ENCODE measurements at places on chromosomes 2 and 18.

GRCh38 chr2:217035967-217036366, 176.1 kb upstream of the TNP1 start:
- no peak for DNase-seq

DNA sequence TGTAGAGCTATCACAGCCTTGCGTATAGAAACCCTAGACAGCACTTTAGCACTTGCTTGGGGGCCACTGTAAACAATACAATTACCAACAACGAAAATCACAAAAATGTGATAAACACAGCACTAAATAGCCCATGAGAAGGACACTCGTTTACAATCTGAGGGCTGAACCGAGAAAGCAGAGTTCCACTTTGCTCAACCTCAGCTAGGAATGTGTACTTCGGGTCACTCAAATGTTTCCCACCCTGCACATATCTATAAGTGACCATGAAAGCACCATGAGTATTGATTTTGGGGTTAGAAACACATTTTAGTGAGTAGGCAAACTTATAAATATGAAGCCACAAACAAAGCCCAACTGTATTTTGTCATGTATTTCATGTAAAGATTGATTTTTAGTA, 62.3 kb downstream of the FRZB start:
- no peak for DNase-seq

DNA sequence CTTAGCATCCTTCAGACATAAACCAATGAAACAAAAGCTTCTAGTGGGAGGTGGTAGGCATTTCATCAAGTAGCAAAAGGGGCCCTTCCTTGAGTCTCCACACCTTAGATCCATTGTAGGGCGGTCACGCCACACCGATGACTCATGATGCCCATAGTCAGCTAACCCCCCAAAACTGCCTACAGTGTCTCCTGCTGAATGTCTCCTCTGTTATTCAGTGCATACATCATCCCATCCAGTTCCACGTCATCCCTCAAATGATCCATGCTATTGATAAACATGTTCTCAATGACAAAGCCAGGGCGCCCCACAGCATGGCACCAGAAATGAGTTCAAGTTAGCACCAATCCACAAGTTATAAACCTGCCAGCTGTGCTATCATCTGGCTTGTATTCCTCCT, 57.4 kb upstream of the ACKR3 start:
- no peak for DNase-seq

- no peak for DNase-seq
Measured at GRCh38 chr18:42072407-42072806, 117.4 kb downstream of the PIK3C3 start.

GRCh38 chr2:202452744-202453143, 76.6 kb downstream of the BMPR2 start:
- DNase-seq: no peak

- DNase-seq: no peak
Measured at GRCh38 chr2:168189835-168190569, 57.4 kb downstream of the STK39 start.

DNA sequence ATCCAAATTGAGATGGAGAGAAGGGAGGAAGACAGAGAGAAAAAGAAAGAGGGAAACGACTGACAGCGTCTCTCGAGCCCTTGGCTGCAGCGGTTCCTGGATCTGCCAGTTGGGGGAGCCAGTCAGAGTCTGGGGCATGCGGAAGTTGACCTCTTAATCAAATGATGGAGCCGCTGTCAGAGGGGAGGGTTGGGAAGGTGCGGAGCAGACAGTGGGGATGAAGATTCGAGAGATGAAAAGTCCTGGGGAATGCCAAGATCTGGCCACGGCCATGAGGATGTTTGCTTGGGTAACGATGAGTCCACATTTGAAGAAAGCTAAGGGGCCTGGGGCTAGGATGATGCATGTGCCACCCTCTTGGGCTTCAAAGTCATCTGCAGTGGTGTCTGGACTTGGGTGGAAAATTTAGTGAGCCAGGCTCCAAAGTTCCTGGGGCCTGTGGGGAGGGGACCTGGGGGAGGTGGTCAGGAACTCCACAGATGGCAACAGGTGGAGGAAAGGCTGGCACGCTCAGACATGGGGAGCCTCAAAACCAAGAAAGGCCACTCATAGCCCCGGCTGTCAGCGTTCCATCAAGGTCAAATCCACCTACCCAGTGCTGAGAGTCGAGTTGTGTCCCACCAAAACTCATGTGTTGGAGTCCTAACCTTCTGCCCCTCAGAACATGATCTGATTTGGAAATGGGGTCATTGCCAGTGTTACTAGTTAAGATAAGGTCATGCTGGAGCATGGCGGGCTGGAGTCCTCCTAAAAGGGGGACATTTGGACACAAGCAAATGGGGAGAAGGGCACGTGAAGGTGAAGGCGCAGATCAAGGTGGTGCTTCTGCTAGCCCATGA, 200.1 kb downstream of the NDUFA10 start:
- no peak for DNase-seq

GRCh38 chr2:196274387-196274809, 103.0 kb upstream of the STK17B start:
- no peak for DNase-seq

DNA sequence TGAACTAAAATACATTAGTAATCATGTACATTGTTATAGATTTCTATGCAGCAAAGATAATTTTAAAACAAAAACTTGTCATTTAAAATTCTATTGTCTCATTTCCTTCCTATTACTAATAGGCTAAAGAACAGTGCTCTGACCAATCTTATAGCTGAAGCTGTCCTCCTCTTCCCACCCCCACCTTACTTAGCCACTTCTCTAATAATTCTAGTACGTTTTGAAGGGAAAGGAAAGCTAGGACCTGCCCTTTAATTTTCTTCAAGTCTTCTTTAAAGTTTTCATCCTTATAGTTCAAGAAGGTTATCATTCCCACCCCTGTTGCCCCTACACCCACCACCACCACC, 121.6 kb downstream of the RBMS1 start:
- no peak for DNase-seq

DNA sequence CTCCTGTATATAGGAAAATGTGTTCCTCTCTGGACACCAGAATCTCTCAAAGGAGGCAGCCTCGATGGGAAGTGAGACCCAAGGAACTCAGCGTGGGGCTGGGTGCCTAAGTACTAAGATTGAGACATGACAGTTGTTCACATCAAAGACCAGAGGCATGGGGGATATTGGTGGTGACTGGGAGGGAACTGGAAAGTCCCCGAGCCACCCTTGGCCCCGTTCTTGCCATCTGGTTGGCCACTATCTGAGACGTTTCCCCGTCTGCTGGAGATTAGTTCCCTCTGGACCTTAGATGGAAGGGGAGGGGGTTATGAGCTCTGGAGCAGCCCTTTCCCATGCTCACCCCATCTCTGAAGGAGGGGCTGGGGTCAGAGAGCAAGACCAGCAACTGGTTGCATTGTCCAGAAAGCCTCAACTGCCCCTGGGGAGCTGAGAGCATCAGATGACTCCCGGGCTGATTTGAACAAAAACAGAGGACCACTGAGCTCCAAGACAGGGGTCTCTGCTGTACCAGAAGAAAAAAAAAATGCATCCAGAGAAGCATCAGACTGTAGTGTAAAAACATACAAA, 11.8 kb downstream of the FBLN7 start:
- DNase-seq: peak; percentile 5

DNA sequence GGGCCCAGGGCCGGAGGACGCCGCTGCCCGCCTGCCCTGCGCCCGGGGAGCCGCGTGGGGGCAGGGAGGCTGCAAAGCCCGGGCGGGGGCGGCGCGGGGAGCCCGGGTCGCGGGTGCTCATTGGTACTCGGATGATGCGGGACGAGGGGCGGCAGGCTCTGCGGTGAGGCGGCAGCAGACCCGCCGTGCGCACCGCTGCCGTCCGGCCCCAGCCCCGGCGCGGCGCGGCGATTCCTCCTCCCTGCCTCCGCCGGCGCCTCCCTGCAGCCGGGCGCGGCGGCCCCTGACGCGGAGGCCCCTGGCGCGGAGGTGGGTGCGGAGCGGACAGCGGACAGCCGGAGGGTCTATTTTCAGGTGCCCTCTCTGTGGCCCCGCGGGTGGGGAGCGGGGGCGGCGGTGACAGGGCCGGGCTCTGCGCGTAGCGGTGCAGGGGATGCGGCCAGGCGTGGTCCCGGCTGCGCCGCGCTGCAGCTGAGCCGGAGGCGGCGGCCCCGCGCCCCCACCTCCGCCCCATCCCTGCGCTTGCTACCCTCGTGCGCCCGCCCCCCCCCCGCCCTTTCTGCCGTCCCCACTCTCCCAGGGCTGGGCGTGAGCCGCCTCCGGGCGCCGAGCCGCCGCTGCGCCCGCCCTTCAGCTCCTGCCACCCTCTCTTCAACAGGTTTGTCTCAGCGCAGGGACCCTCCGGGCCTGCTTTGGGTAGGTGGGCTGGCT, 640 bp downstream of the SPTBN1 start:
- peak; percentile 68 for DNase-seq

- DNase-seq: no peak
Measured at GRCh38 chr18:11246495-11247300, 97.3 kb upstream of the PIEZO2 start.

GRCh38 chr2:232668805-232669444, 28.2 kb upstream of the GIGYF2 start:
- peak; percentile 51 for DNase-seq

DNA sequence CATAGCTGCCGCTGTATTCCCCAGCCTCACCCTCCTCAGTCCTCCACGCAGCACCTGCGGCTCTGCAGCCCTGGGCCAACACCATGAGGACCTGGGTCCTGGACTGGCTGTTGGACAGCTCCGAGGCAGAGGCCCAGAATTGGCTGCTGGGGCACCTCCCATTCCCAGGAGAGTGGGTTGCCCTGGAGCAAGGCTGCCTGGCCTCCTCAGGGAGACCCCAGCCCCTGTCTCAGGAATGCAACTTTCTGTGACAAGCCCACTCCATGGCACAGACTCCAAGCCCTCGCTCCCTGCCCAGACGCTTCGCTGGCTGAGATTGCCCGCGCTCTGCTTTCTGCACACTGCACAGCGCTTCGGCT, 33.0 kb downstream of the CYP26B1 start:
- no peak for DNase-seq

- no peak for DNase-seq
Measured at GRCh38 chr2:237143118-237143517, 57.4 kb downstream of the COPS8 start.

- DNase-seq: no peak
Measured at GRCh38 chr2:16141641-16141921, 201.2 kb downstream of the MYCN start.

- DNase-seq: no peak
Measured at GRCh38 chr2:239852272-239852671, 172.9 kb downstream of the NDUFA10 start.

GRCh38 chr2:26674002-26674751, 18.3 kb upstream of the KCNK3 start:
- no peak for DNase-seq

DNA sequence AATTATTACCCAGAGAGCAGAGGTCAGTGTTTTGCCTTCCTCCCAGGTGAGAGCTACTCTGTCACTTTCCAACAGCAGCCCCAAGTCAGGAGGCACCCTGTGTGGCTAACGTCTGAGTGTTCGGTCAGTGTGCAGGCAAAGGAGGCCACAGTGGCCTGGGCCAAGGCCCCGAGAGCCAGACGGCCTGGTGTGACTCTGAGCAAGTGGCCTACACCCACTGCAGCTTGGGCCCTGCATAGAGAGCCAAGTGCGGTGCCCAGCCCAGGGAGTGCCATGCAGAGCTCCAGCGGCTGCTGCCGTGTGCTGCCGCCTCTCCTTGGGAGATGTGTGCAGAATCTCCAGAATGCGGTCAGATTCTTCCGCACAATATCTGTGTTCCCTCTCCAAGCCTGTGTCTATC, 70.4 kb downstream of the GNAL start:
- no peak for DNase-seq

DNA sequence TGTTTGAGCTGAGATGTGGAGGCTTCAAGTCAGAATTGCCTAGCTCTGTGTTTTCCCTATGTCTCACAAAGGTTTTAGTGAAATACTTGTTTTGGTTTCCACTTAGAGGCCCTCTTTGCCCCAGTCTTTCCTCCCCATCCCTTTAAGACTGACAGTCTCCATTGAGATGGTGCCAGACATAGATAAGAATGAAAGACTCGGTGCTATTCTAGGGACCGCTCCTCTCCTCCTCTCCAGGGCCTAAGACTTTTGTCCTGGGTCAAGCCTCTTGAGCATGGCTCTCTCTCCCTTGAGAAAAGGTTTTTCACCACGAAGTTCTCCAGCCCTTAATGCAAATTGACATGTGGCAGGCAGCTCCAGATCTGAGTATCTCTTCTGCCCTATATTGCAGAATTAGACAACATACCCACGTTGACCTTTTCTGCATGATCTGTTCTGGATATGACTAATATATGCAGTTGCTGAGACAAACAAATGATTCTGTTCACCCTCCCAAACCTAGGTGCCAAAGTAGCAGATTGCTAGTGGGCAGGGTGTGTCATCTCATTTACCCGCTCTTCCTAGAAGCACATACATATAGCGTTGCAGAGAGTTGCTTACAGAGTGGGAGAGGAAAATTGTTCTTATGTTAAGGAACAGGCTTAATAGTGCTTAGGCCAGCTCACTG, 47.5 kb upstream of the ACSL3 start:
- no peak for DNase-seq

DNA sequence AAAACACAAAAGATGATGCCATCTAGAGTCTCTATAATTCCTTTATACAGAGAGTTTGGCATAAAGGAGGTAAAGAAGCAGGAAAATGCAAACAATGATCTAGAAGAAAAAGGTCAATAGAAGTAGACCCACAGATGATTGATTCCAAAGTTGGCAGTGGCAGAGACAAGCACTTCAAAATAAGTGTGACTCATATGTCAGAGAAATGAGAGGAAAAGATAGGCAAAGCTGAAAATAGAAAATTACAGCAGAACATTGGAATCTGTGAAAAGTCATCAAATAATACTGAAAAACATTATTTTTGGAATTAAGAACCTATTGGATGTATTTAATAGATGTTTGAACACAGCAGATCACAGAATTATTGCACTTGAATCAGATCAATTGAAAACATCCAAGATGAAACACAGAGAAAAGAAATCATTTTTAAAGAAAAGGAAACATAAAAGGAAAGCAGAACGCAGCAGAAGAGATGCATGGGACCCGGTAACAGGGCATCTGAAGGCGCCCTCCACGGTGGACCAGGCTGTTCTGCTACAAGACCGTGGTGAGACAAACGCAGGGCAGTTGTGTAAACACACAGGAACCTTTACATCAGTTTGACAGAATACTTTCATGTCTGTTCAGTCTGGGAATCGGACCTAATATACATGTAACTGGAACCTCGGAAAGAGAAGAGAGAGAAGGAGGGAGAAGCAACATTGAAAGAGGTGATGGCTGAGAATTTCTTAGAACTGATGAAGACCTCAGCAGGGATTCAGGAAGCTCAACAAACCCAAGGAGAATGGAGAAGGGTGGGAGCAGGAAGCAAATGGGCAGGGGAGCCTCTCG, 74.6 kb upstream of the GPC1 start:
- DNase-seq: no peak

GRCh38 chr2:176533505-176534193, 264.4 kb downstream of the MTX2 start:
- DNase-seq: no peak

- no peak for DNase-seq
Measured at GRCh38 chr2:84962917-84963316, 8.0 kb upstream of the KCMF1 start.
